ENCODE measurements at places on chromosomes 7 and 10.

DNA sequence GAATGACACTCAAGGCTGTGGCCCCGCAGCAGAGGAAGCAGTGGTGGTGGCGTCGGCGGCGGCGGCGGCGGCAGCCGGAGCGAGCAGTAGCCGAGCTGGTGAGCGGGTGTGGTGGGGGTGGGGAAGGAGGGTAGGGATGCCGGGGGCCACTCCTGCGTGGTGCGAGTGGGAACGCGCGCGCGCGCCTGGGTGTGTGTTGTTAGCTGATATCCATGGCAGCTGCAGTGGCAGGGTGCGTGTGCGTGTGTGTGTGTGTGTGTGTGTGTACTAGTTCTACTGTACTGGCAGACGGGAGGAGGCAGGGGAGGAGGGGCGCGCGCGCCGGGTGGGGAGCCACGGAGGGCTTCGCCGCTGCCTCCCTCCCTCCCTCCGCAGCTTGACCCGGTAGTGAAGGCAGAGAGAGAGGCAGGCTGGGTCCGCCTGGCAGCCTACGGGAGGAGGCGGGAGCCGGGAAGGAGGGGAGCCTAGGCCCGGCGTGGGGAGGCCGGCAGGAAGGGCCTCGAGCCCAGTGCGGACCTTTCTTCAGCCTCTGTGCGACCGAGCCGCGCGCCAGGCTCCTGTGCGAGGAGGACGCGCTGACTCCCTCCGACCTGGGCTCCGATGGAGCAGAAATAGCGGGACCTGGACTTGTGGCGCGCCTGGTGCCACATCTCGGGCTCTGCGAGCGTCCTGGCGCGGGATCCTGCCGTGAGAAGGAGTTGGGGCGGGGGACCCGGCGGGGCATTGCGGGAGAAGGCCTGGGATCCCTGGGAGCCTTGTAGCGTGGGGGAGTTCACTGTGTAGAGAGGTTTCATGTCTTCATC, at the start of gene MAGI2:
Gene MAGI2 (minus strand): TSS at position 110 of the 803 bp plus-strand sequence. CDS start 347 bp downstream, outside the sequence.
- peak; percentile 71 for DNase-seq

DNA sequence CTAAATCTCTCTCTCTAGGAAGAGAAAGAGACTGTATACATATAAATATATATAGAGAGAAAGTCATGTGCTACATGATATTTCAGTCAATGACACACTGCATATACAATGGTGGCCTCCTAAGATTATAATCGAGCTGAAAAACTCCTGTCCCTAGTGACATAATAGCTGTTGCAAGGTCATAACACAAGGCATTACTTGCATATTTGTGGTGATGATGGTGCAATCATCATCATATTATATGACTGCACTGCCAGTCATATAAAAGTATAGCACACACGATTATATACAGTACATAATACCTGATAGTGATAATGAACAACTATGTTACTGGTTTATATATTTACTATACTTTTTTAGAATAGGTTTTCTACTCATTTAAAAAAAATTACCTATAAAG, 316.7 kb downstream of the FGFR2 start:
- DNase-seq: no peak

GRCh38 chr7:66443946-66444345, 184.7 kb upstream of the KCTD7 start:
- no peak for DNase-seq

DNA sequence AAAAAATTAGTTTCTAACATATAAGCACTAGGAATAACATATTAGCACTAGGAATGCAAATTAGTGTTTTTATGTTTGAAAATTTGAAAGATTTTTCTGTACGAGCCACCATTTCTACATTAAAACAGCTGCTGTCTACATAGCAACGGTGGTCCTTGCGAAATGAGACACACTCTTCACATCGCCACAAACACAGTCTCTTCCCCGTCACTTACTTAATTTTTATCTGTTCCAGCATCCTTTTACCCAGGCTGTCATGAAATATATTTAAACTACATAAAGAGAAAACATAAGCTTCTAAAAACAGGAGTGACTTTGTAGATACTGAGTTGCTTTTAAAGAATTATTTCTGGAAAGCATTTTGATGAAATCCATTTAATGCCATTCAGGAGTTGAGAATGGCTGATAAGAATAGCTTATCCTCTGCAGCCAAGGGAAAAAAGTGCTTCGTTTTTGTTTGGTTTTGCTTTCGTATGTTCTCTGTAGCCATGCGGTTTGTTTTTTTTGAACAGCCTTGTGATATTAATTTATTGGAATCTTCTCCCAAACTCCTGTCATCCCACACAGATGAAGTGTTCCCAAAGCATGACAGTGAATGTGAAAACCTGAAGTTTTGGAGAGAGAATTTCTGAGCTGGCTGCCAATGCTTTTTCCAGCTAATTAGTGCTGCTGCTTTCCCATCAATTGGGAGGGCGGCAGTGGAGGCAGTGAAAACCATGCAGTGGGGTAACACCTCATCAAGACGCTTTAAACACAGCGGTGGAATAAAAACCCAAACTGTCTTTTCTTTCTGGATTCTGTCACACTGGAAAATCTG, 603.7 kb upstream of the ADARB2 start:
- DNase-seq: no peak

DNA sequence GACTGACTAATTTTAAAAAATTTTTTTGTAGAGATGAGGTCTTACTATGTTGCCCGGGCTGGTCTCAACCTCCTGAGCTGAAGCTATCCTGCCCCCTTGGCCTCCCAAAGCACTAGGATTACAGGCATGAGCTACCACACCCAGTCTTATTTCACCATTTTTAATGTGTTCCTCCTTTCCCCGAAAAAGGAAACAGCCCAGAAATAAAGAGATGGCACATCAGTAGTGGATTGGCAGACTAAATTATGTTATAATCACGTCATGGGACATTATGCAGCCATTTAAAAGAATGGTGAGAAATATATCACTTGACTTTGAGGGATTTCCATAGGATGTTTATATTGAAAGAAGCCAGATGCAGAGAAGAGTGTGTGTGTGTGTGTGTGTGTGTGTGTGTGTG, 40.5 kb downstream of the CAPZA2 start:
- no peak for DNase-seq

DNA sequence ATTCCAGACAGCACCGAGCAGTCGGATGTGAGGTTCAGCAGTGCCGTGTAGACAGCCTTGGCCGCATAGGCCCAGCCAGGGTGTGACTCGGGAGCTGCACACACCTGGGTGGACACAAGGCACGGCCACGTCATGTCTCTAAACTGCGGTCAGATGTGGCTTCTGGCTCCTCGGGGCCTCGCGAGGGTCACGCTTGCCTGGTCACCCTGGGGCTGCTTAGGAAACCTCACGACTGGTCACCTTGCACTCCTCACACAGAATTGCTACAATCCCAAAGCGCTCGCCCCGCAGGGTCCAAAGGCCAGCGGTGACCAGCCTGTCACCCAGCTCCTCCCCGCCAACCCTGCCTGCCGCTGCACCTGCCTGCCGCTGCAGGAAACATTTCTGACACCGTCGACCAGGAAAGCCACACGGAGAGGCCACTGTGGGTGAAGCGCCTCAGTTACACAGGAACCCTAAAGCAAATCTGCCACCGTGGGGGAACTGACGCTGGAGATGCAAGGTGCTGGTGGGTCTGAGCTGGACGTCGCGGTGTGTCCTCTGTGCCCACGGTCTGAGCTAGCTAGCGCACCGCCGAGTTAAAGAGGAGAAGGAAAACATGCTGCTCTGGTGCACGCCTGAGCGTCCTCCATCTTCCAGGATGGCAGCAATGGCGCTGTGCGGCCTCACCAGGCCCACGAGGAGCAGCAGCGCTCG, 5.0 kb downstream of the GPER1 start:
- no peak for DNase-seq

DNA sequence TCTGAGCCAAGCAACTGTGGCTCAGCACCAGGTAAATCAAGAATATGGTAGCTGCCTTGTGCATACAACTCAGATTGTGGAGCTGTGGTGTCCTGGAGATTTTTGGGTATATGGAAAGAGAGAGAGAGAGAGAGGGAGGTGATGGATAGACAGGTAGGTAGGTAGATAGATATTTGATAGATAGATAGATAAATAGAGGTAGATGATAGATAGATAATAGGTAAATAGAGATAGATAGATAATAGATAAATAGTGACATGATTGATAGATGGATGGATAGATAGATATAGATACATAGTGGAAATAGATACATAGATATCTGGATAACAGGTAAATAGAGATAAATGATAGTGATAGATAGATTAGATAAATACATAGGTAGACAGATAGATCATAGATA, 206.3 kb downstream of the KLF6 start:
- no peak for DNase-seq

DNA sequence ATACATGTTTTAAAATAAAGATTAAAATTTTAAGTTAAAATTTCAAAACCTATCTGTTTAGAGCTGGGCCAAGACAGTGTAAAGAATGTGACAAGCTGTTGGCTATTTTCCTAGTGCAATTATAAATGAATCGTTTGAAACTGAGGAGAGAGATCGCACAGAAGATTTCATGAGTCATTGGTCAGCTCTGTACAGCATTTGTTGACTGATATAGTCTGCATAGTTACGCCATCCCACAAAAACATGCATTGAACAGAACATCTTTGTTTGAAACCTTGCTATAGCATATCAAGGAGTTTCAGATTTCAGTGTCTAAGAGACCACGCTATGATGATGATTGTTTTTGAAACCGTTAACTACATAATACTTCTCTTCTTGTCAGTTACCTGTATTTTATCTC, 1.3 kb upstream of the C10orf67 start:
- no peak for DNase-seq

- DNase-seq: peak; percentile 91
These were observed 2.8 kb downstream of the FAM53B start for GRCh38 chr10:124741281-124741921.

DNA sequence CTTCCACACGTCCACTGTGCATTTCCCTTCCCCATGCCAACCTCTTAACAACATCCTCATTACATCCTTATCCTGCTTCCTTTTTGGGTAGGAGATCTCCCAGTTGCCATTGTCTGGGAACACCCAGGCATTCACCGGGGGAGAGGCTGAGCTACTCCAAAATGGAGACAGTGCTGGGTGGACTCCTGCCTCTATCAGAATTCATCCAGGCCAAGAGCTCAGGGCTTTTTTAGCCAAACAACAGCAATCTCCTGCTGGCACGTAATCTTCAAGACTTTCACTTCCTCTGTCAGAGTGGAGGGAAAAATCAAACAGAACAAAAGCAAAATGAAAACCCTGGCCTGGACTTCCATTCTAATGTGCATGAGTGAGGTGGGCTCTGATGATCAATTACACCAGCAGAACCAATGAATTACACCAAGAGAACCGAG, 245.0 kb downstream of the PRPF18 start:
- no peak for DNase-seq

DNA sequence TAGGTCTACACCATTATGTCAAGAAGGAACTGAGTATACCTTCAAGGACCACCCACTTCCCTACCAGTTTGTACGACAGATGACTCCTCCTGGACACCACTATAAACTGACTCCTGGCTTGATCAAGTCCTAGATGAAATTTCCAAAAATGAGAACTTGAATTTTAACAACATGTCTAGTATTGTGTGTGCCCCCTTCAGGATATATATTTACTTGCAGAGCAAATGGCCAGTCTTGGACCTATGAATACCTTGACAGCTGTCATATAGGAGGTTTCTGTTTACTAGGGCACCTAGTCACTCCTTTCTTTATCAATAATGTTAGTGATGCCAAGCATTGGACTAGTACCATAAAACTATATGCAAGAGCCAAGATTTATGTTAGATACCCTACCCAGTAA, 94.1 kb upstream of the TMEM26 start:
- DNase-seq: no peak

- peak; percentile 69 for DNase-seq
These were observed 36.4 kb downstream of the LHPP start for GRCh38 chr10:124498056-124498455.

DNA sequence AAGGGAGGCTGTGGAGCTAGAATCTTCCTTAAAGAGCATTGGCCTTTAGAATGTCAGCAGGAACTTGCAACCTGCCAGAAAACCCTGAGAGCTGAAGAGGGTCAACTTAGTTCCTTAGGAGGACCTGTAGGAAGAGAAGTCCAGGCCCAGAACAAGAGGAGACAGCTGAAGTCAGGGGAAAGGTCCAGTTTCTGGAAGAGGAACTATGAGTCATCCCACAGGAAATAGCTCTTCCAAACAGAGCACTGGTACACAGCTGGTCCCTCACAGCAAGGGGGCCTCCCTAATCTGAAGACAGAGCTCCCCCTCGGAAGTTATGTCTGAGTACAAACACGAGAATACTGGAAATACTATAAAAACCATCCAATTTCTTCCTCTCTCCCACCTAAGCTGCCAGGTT, 98.9 kb downstream of the HERPUD2 start:
- DNase-seq: no peak

DNA sequence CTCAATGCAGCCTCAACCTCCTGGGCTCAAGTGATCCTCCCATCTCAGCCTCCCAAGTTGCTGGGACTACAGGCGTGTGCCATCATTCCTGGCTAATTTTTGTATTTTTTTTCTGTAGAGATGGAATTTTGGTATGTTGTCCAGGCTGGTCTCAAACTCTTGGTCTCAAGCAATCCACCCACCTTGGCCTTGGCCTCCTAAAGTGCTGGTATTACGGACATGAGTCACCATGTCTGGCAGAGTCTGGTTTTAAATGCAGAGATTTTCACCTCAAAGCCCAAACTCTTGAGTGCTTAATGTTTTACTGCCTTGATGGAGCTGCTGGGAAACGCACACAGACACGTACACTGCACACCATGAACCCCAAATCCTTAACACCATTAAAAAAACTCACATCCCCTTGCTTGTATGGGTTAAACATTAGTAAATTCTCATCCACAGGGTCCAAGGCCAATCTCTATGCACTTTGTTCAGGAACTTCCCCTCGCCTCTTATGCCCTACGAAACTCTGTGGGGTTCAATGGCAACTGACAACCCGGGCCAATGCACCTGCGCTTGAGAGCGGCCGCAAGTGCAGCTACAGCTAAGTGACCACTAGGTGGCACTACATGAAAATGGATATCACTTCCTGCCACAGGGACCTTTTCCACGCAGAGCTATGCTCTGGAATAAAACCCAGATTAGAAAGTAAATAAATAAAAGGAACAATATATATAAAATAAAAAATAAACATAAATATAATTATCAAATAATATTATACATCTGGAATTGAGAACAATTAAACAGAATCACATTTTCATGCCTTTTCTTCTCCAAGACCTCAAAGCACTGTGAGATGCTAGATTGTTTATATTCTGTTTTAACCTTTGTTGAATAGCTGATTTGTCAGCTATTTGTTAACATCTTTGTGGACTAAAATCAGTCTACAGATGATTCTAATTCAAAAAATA, 66.9 kb upstream of the AFAP1L2 start:
- peak; percentile 65 for DNase-seq

DNA sequence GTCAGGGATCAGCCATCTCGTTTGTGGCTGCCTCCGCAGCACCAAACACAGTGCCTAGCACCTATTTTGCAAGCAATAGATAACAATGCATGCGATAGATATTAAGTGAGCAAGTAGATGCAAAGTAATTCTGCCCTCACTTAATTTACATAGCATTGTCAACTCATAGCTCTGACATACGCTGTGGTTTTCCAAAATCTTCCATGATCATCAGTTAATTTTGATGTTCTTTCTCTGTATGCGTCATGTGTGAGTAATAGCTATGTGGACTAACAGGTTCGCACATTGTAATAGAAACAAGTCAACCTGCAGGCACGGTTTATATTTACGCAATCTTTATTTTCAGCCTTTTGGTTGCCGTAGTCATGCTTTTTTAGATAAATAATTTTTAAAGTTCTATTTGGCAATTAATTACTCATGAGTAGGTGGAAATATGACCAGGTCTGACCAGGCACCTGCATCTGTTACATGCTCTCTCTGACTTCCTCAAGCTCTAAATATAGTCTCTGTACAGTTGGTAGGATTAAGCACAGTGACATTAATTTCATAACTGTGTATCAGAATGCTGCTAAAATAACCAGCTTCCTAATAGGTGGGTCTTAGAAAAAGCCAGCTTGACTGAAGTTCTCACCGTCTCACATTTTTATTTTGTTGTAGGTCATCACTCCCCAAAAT, 13.3 kb downstream of the MAP3K8 start:
- no peak for DNase-seq
